B cell (primary cell): ENCODE measurements at places on chromosomes 6 and 20.
A peak's percentile ranks its signal among the peaks of the same experiment; 100 is the strongest.

DNA sequence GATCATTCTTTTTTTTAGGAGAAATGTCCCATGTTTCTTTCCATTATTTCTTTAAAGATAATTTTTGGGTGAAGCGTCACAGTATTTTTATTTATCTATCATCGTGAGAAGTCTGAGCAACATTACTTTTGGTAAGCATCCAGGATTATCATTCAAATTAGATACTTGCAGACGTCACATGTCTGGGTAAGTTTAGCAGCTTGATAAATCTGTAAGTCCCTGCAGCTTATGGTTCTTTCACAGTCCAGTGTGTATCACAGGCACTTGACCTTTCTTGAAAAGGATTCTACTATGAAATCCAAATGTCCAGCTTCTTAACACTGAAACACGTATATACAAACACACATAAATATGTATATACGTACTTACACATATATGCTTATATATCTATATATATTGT, 359.4 kb downstream of the ESR1 start:
- no peak for DNase-seq

DNA sequence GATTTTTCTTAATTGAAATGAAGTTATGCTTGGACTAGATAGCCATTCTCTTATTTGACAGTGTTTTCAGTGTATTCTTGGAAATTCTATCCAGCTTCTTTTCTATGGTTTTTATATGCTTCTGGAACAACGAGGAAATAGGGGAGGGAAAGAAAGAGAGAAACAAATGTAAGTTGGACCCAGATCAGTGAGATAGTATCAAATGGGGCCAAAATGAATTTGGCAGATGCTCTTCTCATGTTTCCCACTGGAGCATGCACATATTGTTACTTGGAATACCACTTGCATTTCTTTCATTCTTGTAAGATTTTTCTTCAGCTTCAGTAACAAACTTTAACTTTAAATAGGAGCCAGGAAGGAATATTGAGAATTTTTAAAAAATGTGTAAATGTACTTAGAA, 312.3 kb downstream of the PRL start:
- DNase-seq: no peak

DNA sequence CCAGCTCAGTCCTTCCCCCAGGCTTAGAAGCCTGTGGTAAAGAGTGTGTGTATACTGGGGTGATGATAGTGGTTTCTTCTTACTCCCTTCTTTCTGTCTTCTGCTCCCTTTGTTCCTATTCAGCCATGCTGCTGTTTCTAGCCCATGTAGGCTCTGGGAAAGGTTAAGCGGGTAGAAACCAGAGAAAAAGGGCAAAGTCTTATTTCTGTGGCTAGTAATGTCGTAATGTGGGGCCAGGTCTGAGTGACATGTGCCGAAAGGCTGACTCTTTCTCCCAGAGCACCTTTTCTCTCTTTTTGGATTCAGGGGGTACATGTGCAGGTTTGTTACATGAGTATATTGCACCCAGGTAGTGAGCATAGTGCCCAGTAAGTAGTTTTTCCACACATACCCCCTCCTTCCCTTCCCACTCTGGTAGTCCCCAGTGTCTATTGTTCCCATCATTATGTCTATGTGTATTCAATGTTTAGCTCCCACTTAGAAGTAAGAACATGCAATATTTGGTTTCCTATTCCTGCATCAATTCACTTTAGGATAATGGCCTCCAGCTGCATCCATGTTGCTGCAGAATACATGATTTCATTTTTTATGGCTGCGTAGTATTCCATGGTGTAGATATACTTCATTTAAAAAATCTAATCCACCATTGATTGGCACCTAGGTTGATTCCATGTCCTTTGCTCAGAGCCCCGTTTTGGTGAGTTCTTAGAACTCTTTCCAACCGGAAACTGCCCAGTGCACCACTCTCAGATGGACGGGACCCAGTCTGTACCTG, 74.3 kb downstream of the EFHC1 start:
- DNase-seq: no peak

DNA sequence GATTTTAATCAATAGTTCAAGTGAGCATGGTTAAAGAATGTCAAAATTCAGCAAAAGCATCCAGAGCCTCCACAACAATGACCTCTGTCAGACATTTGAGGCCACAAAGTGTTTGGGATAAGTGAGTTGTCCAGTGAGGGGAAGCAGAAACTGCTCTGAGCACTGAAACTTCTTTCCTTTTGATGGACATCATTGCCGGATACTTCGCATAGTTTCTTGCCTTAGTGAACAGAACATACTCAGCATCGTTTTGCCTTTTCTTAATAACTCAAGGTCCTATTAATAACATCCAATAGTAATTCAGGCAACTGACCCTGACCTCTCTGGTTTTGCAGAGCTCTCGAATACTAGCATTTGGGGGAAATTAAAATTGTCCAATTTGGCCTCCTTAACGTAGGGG, 78.6 kb downstream of the EDN3 start:
- no peak for DNase-seq

GRCh38 chr20:15703171-15703911, 869.9 kb downstream of the KIF16B start:
- DNase-seq: no peak

GRCh38 chr6:41306187-41306854, 19.8 kb upstream of the TREM1 start:
- DNase-seq: peak; percentile 76

- peak; percentile 75 for DNase-seq
Measured at GRCh38 chr6:132813173-132813856, 1.1 kb upstream of the RPS12 start.

GRCh38 chr20:53146201-53146891, 174.2 kb downstream of the TSHZ2 start:
- no peak for DNase-seq

GRCh38 chr6:5536644-5537043, 275.3 kb downstream of the FARS2 start:
- DNase-seq: no peak

DNA sequence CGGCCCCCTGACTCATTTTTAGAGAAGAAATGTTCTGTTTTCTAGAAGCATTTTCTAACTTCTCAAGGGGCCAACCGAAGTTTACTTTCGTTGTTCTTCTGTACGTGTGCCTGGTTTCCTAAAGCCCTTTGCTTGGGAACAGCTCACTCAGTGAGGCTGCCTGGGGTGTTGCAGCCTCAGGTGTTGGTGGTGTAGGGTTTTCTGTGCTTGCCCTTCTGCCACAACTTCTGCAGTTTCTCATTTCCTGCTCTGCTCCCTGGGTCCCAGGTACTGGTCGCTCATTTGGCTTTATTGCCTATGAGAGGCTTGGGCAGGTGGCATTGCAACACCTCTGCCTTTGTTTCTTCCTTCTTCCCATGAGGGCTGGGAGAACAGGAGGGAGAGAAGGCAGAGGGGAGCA, 278.3 kb downstream of the SOX4 start:
- no peak for DNase-seq

DNA sequence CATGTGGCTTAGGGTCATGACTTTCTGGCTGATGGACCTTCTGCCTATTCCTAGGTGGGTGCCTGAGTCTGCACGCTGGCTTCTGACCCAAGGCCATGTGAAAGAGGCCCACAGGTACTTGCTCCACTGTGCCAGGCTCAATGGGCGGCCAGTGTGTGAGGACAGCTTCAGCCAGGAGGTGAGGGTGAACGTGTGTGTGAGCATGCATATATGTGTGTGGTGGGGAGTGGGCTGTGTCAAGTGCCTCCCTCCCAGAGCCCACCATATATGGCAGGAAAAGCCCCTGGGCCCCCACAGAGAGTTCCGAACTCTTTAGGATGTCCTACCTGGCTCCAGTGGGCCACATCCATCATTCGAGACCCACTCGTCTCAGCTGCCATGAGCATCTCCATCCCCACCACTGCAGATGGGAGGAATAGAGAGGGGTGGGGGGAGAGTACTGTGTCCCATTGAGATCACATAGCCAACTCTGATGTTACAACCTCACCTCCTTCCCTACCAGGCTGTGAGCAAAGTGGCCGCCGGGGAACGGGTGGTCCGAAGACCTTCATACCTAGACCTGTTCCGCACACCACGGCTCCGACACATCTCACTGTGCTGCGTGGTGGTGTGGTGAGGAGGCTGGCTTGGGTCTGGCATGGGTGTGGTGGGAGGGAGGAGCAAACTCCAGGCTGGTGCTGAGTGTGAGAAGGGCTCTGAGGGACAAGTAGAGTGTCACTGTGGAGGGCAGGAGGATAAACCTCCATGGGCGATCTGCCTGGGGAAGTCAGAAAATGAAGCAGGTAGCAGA, 3.2 kb downstream of the SLC22A7 start:
- DNase-seq: no peak

DNA sequence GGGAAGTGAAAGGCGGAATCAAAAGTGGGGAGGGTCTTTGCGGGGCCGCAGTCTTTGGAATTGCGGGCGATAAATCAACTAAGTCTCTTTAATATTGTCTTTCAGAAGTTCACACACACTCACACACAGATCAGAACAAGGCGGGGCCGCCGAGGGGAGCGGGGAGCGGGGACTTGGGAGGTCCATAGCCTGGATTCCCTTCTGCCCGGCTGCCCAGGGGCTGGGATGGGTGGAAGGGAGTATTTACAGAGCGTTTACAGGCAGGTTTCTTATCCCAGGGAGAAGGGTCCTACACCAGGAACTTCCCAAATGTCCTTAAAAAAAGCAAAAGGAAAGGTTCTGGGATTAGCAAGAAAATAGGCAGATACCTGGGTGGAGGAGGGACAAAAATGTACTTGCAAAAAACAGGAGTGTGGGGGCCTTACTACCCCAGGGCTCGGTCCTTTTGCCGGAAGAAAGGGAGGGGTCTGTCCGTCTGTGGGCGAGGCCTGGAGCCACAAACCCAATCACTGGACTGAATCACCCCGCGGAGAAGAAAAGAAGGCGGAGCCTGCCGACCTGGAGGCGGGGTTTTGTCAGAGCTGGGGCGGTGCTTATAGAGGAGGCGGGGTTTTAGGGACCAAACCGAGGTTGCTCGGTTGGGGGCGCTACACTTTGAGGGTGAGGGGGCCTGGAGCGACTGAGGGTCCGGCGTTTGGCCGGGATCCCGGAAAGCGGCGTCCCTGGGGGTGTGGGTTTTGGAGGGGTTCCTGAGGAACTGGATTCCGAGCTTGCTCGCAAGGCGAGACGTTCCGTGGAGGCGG, 3.2 kb downstream of the PRRT1 start:
- peak; percentile 64 for DNase-seq

DNA sequence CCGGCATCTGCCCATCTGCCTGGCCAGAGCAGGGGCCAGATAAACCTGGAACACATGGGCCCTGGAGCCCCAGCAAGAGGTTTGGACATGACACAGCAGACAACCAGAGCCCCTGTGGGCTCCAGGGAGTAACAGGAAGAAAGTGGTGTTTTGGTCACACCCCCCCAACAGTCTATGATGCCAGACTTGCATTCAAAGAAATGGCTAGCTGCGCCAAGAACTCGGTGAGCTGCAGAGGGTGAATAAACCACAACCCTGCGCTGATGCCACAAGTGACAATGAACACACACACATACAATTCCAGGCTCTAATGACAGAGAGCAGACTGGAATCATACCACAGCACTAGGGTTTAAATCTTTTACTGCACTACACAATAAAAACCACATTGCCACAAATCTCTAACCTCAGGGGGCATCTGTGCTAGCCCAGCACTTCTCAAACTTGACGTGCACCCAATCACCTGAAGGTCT, 34.0 kb downstream of the TRERF1 start:
- no peak for DNase-seq

- DNase-seq: no peak
Measured at GRCh38 chr20:38818113-38819065, 12.9 kb downstream of the PPP1R16B start.

DNA sequence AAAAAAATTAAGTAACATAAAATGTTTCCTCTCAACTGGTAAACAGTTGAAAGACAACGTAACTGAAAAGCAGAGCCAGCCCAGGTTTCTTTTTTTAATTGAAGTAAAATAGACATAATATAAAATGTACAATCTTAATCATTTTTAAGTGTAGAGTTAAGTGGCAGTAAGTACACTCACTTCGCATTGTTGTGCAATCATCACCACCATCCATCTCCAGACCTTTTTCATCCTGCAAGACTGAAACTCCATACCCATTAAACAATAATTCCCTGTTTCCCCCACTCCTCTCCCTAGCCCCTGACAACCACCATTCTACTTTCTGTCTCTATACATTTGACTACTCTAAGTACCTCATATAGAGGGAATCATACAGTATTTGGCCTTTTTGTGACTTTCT, 395.7 kb downstream of the RNGTT start:
- no peak for DNase-seq

- no peak for DNase-seq
Measured at GRCh38 chr6:65709099-65709830, 2.2 kb upstream of the EYS start.

DNA sequence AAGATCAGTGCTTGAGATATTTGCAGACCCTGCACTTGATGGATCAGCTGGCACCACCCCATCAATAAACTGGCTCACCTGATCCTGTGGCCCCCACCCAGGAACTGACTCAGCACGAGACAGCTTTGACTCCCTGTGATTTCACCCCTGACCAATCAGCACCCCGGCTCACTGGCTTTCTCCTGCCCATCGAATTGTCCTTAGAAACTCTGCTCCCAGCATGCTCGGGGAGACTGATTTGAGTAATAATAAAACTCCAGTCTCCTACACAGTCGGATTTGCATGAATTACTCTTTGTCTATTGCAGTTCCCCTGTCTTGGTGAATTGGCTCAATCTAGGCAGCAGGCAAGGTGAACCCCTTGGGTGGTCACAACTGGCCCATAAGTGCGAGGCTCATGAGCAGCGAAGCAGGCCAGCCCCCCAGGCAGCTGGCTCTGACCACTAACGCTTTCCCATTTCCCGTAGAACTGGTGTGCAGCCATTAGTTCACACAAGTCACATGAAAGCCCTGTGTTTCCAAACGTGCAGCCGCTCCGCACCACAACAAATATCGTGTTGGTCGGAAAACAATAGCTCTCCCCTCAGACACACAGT, 79.6 kb downstream of the RSPH3 start:
- no peak for DNase-seq

DNA sequence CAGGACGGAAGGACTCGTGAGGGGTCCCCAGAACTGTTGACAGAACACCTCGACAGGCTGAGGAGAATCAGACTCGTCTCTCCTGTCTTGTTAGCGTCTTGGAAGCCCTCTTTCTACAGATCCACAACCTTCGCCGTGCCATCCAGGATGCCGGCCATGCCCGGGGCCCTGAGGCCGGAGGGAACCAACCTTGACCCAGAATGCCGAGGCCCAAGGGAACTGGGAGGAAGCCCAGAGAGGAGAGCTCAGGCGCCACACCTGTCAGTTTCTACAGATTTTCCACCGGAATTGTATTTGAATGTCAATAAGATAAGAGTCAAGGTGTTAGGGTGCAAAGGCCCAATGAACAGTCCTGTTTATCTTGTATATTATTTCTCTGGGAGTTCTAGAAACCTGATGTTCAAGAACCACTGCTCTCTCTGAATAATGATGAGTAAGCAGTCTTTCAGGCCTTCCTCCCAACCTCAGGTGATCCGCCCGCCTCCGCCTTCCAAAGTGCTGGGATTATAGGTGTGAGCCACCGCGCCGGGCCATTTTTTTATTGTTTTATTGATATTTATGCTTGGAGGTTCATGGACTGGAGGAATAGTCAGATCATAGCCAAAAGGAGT, 799 bp upstream of the ME1 start:
- no peak for DNase-seq

DNA sequence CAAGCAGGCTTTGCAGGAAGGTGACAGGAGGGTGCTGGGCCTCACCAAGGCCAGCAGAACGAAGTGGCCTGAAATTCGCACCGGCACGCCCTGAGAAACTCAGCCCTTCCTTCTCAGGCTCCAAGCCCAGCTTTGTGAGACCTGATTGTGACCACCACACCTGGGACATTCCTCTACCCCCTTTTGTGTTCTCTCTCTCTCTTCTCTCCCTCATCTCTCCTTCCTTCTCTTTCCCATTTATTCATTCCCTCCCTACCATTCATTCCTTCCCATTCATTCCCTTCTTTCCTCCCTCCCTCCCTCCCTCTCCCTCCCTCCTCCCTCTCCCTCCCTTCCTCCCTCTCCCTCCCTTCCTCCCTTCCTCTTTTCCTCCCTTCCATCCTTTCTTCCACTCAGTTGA, 8.8 kb downstream of the CD93 start:
- no peak for DNase-seq
